ENCODE measurements at places on chromosomes 11 and 22. TPM values are rescaled to one million over a fixed set of nuclear protein-coding genes. Genes with fewer than 3 reads are reported as not detected.

Gene SLC29A2
- total RNA-seq: 9.1 TPM

- ATAC-seq: no peak
These were observed 19.6 kb upstream of the TXNRD2 start for GRCh38 chr22:19961201-19961580.

Gene GDPD4
- total RNA-seq: not detected

DNA sequence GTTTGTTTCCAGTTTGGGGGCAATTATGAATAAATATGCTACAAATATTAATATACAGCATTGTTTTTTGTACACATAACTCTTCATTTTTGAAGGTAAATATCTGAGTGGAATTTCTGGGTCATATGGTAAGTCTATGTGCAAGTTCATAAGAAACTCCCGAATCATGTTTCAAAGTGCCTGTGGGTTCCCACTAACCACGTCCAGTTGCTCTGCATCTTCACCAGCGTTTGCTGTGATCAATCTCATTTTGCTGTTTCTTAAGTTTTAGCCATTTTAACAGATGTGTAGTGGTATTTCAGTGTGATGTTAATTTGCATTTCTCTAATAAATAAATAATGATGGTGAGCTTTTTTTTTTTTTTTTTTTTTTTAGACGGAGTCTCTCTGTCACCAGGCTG lies 14.2 kb upstream of the CSRP3 start:
- no peak for ATAC-seq

GRCh38 chr11:46071091-46071490 lies 50.2 kb downstream of the PHF21A start:
- ATAC-seq: no peak

GRCh38 chr11:78171951-78172350 lies 16.5 kb downstream of the KCTD21 start:
- no peak for ATAC-seq

GRCh38 chr22:19668748-19669147 lies 45.6 kb upstream of the SEPTIN5 start:
- no peak for ATAC-seq

DNA sequence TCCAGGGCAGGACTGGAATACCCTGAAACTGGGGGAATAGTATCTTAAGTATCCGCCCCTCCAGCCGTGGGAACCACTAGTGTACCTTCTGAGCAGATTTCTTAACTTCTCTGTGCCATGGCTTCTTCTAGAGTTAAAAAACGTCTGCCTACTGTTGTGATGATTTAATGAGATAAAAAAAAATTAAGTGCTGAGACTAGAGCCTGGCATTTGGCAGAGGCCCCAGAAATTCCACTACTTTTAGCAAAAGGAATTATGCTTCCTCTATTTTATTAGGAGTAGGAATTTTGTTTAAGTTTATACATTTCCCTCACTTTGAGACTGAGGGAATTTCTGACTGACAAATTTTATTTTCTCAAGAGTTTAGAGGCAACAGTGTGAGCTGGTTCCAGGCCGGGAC lies 371.2 kb upstream of the B3GAT1 start:
- ATAC-seq: no peak

- ATAC-seq: no peak
These were observed 18.0 kb upstream of the VPREB1 start for GRCh38 chr22:22226448-22227187.

Gene SCN2B
- 0.11 TPM for total RNA-seq

DNA sequence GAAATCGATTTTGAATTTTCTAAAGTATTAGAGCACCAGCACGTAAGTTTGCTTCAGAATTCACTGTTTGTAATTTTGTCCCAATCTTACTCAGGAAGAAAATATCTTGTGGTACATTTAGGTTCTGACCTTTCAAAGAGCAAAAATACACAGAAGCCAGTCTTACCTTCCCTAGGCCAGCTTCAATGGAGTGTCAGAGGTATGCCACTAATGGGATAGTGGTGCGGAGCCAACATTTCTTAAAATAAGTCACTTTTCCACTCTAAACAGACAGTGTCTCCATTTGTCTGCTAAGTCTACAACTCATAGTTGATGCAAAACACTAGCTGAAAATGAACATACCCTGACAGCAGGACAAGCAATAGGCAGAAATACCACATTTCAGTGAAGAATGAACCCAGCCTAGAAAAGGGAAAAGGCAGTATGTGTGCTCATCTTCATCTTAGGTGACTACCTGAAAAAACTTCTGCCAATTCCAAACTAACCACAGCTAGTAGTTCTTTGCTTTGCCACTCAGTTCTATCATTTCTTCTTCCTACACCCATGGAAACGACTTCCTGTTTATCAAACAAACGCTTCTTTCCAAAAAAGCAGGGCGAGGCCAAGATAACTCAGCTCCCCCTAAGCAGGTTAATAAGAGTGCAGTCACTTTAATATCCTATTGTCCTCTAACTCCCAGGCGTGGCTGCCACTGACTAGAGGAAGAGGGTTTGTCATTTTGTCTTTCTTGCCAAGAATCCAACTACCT lies 94.0 kb upstream of the APOA1 start:
- peak; percentile 78 for ATAC-seq

- no peak for ATAC-seq
These were observed 6.2 kb downstream of the FAM227A start for GRCh38 chr22:38649841-38650522.

GRCh38 chr11:62542750-62543567 lies 3.6 kb downstream of the AHNAK start:
- ATAC-seq: peak; percentile 71

GRCh38 chr22:33049119-33049729 lies 9.0 kb downstream of the SYN3 start:
- ATAC-seq: peak; percentile 53
